ENCODE measurements at places on chromosomes 16 and 17. TPM values are rescaled to one million over a fixed set of nuclear protein-coding genes. Genes with fewer than 3 reads are reported as not detected.

VEZF1 gene
- 96.1 TPM for polyA plus RNA-seq

TTYH2 gene
- polyA plus RNA-seq = 66.4 TPM

RAP1GAP2 gene
- polyA plus RNA-seq = 19.4 TPM

ZG16B gene
- 0.32 TPM for polyA plus RNA-seq

RRAD gene
- 1.3 TPM for polyA plus RNA-seq

Data from spinal cord (tissue), 10 donors.